ENCODE measurements at places on chromosomes 2 and 18. TPM values are rescaled to one million over a fixed set of nuclear protein-coding genes. Genes with fewer than 3 reads are reported as not detected.

The MSTN gene
- total RNA-seq = not detected

The DLX1 gene
- total RNA-seq = 7.0 TPM

The PNPT1 gene
- total RNA-seq = 36.4 TPM

The ZNF892 gene
- total RNA-seq = 8.7 TPM

The INHA gene
- 0.11 TPM for total RNA-seq

The TDRD15 gene
- not detected for total RNA-seq

The CIB4 gene
- not detected for total RNA-seq

The RGPD3 gene
- total RNA-seq = 0.14 TPM

The L3MBTL4 gene
- 1.0 TPM for total RNA-seq

The TP53I3 gene
- total RNA-seq = 38.4 TPM

The ANKRD30BL gene
- total RNA-seq = not detected

The ITPRIPL1 gene
- 7.2 TPM for total RNA-seq

The LCT gene
- total RNA-seq = not detected

The TEKT4 gene
- total RNA-seq = not detected

The SLC5A7 gene
- total RNA-seq = not detected

The TEX44 gene
- total RNA-seq = not detected

The SLC9A4 gene
- not detected for total RNA-seq

The C2orf42 gene
- total RNA-seq = 10.0 TPM

The DAW1 gene
- 0.39 TPM for total RNA-seq

The LRP2 gene
- not detected for total RNA-seq

The NETO1 gene
- total RNA-seq = 34.2 TPM

The UGT1A9 gene
- not detected for total RNA-seq

The MARCHF4 gene
- 16.7 TPM for total RNA-seq

The CCDC74B gene
- 9.7 TPM for total RNA-seq

The CAPG gene
- total RNA-seq = 219 TPM

The TANC1 gene
- 28.0 TPM for total RNA-seq
